ENCODE measurements at places on chromosomes 1 and 21.

DNA sequence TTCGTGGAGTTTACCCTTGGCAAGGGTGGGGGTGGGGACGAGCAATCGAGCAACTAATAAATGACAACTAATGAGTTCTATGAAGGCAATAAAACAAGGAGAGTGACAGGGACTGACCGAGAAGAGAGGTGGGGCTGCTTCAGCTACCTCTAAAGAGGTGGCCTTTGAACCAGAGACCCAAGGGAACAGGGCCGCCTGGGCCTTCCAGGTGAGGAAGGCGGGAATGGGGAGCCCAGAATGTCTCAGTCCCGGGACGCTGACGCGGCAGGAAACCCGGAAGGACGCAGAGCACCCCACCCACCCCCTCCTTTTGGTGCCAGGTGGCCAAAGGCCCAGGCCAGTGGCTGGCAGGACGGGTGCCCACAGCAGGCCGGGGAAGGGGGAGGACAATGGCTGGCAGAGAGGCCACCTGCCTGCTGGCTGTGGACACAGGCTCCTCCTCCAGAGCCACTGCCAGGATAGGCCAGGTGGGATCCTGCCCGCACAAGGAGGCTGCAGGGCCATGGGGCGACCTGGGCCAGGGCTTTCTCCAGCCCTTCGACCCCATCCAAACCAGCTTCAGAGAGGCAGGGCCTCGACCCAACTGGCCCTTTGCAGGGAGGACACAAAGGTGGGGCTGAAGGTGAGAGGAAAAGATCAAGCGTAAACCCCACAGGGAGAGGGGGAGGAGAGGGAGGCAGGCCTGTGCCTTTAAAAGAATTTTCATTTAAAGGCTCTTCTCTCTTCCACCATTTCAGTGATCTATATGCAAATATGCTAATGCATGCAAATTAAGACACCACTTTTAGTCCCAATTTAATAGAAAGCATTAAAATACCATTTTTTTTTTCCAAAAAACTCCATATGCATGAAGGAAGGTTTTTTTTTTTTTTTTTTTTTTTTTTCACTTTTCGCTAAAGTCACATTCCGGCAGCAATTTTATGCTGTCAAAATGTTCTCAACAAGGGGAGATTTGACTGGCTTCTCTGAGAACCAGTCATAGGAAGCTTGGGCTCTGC lies 58.1 kb downstream of the CASZ1 start:
- no peak for DNase-seq

GRCh38 chr1:9809100-9809510 lies 14.7 kb downstream of the CLSTN1 start:
- no peak for DNase-seq

DNA sequence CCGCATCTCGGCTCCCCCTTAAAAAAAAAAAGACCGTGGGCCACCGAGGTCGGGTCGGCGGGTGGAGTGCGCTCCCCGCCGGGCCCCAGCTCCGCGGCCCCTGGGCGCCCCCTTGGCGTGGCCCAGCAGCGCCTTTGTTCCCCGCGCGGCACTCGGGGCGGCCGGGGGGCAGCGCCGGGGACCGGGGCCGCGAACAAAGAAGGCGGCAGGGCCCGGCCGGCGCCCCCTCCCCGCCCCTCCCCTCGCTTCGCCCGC lies 571 bp downstream of the MARCKSL1 start:
- DNase-seq, result no peak

- no peak for DNase-seq
These were observed 2.5 kb downstream of the SMIM1 start for GRCh38 chr1:3774946-3775489.

- DNase-seq, result peak; percentile 45
These were observed 51.4 kb downstream of the RHBG start for GRCh38 chr1:156420205-156421061.

GRCh38 chr1:41158147-41158875 lies 83.8 kb downstream of the SCMH1 start:
- no peak for DNase-seq

- DNase-seq, result no peak
These were observed 70.6 kb upstream of the PAXBP1 start for GRCh38 chr21:32842146-32842545.

DNA sequence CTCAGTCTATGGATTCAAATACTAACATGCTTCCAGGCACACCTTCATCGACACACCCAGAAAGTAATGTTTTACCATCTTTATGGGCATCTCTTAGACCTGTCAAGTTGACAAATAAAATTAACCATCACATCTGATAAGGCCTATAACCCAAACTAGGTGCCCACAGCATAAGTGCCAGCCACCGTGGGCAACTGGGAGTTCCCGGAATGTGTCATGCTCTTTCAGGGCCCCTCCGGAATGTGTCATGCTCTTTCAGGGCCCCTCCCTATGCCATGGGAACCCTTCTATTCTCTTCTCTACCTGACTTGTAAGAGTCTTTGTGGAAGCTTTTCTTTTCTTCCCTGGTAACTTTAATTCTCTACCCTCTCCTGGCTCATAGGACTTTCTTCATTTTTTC lies 26.6 kb downstream of the KRTAP24-1 start:
- DNase-seq, result no peak

- no peak for DNase-seq
These were observed 2.4 kb downstream of the IPO9 start for GRCh38 chr1:201831371-201831770.

DNA sequence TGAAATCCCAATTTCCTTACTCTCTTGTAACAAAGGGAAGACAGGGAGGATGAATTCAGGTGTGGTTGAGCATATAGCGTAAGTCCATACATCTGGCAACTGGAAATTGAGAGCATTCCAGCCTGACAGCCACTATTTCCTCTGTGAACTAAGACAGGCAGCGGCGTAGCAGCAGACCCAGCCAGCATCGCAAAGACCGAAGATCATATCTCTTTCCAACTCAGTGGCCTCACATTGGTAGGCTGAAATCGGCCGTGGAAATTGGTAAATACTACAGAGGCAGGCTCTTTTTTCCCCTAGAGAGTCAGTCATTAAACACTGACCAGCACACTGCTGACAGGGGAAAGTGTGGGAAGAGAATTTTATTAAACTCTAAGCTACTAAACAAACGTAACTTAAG lies 43.4 kb downstream of the TARBP1 start:
- no peak for DNase-seq

DNA sequence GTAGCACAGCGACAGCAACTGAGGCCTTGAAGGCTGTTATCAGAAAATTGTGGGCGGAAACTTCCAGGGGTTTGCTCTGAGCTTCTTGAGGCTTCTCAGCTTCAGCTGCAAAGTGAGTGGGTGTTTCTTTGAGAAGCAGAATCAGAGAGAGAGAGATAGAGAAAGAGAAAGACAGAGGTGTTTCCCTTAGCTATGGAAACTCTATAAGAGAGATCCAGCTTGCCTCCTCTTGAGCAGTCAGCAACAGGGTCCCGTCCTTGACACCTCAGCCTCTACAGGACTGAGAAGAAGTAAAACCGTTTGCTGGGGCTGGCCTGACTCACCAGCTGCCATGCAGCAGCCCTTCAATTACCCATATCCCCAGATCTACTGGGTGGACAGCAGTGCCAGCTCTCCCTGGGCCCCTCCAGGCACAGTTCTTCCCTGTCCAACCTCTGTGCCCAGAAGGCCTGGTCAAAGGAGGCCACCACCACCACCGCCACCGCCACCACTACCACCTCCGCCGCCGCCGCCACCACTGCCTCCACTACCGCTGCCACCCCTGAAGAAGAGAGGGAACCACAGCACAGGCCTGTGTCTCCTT lies at the start of gene FASLG:
TSS of gene FASLG (plus strand) at position 233 of the 583 bp plus-strand sequence. CDS start at position 332, 99 bp downstream.
- no peak for DNase-seq

GRCh38 chr1:153505576-153505975 lies 30.2 kb downstream of the S100A6 start:
- no peak for DNase-seq

- DNase-seq, result peak; percentile 45
These were observed at the start of gene TTC34 for GRCh38 chr1:2801535-2802291. TSS of gene TTC34 (minus strand) at chr1:2801693. CDS start at chr1:2800827, 866 bp downstream.

GRCh38 chr1:23931491-23931880 lies 18.3 kb upstream of the CNR2 start:
- no peak for DNase-seq

GRCh38 chr21:36945496-36946138 lies 20.9 kb downstream of the HLCS start:
- DNase-seq, result no peak

DNA sequence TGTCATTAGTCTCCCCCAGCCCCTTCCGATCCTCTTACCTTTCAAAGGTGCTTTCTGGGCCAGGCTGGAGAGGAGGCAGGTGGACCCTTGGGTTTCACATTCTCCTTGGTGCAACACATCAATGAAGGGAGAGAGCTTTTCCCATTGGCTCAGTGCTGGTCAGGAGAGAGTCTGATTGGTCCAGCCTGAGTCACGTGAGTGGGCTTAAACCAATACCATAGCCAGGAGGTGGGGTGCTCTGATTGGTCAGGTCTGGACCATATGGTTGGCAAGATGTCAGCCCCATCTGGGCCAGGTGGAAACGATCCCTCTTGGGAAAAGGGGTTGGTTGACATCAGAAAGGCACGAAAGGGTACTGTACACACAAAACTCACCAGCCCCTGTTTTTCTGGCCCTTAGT lies 44.8 kb upstream of the ABCG1 start:
- no peak for DNase-seq

- no peak for DNase-seq
These were observed 59.8 kb downstream of the XCL1 start for GRCh38 chr1:168636200-168636599.

GRCh38 chr1:164228928-164229327 lies 330.1 kb upstream of the PBX1 start:
- DNase-seq, result no peak

DNA sequence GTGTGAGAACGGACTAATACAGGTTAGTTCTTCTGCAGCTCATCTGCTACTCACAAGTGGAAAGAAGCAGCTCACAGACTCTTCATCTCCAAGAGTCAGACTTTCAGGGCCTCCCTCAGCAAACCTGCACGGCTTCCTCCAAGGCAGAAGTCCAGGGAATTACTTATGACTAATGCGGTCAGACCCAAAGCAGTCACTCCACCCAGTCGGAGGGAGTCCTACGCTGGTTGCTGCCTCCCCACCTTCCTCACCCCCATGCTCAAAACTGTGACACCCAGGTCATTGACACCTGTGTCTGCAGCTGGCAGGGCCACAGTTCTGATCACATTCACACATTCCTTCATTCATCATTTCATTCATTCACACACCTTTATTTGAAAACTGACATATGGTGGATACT lies 38.4 kb upstream of the PRDM2 start:
- no peak for DNase-seq

- DNase-seq, result no peak
These were observed 332.9 kb upstream of the PTBP2 start for GRCh38 chr1:96388421-96389310.

DNA sequence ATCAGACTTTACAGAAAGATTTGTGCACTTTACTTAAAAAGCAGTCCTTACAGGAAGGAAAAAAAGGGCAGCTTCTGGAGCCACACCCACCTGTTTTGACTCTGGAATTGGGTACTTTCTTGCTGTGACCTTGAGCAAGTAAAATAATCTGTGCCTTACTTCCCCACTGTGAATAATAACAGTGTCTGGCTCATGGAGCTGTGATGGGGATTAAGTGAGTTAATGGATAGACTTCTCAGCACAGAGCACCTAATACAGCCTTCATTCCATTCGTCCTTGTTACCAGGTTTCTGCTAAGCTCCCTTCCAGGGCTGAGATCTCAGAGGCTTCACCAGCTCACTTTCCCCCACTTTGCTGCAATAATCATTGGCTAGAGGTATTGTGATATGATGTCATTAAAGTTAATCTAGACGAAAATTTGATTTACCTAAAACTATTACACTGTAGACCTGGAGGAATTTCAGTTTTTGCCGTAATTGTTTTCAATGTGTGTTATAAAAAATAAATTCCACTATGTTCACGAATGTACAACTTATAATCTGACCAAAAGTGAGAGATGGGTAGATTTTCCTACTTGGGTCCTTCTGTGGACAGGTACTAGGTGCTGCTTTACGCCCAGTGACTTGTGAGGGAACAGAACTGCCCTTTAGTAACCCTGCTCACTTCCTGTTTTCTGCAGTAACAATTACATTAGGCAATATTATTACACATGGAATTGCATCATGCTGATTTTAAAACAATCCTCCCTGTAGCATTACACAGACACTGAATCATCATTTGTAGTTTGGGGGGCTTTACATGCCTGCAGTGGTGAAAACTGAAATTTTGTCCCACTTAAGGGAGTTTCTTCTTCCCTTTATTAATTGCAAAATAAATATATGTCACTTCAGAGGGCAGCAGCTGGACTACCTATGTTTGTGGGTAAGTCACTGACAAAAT lies 19.7 kb upstream of the ABCG1 start:
- no peak for DNase-seq

- DNase-seq, result no peak
These were observed 85.5 kb downstream of the CLIC4 start for GRCh38 chr1:24830680-24831272.

DNA sequence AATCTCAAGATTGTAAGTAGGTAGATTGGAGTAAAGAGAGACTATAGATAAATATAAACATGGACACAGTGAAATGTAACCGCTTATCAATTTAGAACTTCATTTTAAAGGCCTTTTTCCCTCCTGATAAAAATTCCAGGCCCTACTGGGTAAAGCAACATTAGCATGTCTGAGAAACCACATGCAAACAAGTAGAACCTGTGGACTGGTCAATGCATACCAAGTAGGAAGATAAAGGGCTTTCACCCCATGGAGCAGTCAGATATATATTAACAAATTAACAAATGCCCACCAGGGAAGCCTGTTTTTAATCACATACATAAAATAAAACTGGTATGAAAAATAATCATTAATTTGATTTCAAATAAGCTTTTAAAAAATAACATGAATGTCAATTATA lies 8.1 kb downstream of the DPH5 start:
- no peak for DNase-seq
